Sigmoid colon (tissue), 7 donors: ENCODE measurements at places on chromosomes 3 and 15. TPM values are rescaled to one million over a fixed set of nuclear protein-coding genes. Genes with fewer than 3 reads are reported as not detected.

Gene C2CD4A
- not detected for total RNA-seq

Gene SOX2
- 7.1 TPM for total RNA-seq

DNA sequence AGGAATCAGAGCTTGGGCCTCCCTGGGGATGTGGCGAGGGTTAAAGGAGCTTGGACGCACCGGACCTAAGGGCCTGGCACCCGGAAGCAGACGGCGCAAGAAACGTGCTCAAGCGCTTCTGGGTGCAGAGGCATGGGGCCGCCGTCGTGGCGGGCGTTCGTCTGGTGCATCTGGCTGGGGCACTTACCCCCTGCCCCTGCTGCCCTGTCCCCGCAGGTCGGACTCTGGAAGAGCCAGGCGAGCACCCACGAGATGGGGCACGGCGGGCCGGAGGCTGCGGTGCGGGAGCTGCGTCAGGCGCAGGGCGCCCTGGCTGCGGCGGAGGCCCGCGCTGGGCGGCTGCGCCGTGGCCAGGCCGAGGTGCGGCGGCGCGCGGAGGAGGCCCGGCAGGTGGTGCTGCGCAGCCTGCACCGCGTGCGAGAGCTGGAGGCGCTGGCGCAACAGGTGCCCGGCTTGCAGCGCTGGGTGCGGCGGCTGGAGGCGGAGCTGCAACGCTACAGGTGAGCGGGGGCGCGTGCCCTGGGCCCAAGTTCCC, 2.5 kb downstream of the EFCC1 start:
- DNase-seq: no peak

Gene THUMPD3
- total RNA-seq: 20.5 TPM

DNA sequence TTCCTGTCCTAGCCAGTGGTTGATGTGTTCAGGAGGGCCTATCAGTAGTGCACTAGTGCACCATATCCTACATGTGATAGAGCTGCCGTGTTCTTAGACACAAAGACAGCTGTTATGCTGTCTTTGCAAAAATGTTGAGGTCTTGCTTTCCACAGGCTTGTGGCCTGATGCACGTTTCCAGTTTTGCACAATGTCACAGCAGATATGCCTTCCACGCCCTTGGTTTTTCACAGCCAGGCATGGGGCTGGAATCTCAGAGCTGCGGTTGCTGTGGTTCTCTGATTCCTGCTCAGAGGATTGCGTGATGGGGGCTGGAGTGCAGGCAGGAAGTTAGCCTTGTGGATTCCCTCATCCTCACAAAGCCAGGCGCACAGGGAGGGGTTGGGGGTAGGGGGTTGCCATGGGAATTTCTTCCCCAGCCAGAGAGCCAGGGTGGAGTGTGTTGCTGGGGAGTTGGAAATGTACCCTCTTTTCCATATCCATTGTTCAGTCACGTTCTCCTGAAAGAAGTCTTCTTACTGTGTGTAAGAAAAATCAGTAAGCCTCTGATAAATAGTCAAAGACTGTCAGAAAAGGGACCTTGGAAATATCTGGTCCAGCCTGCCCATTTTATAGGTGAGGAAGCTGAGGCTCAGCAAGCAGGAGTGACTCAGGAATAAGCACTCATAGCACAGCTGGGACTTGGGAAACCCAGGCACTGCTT, 79.4 kb downstream of the SMAD3 start:
- DNase-seq: peak; percentile 45

DNA sequence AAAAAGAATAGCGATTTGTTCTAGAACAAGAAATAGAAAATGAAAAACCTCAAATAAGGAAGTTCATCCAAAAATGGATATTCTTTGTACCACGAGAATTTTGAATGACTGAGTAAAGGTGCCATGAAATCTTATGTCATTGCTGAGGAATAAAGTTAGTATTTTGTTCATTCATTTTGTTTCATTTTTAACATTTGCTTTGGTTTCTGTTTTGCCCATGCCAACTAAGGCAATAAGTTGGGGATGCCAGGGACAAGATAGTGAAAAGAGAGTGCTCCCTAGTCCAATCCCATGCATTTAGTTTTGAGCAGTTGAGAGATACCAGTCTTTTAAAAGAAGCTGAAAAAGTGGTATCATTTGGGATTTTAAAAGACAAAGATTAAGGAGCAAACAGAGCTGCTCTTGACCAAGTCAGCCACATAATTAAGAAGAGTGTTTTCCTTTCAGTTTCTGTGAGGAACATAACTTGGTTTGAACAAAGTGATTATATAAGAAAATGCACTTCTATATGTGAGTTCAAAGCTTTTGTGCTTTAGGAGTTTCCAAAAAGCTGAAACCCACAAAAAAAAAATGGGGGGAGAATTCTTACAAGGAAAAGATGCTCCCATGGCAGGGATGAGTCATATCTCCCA, 201.4 kb downstream of the PLOD2 start:
- DNase-seq: no peak

Gene TJP1
- 92.7 TPM for total RNA-seq

Gene PLSCR2
- not detected for total RNA-seq

DNA sequence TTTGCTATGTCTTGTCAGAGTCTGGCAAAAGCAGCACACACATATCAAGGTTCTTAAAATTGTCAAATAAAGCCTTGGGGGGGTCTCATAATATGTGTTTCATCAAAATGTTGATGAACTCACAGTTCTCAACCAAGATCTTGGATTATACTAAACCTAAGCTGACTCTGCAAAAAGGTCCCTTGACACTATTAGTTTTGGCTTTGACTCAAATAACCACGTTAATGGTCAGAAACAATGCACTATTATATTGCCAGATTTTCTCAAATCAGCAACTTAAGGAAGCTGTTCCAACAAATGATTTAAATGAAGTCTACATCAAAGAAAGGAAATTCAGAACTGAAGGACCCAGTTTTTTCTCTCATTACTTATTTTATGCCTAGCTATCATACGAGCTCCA, 1063.9 kb downstream of the ROBO1 start:
- no peak for DNase-seq

Gene ECE2
- total RNA-seq: 0.49 TPM

- no peak for DNase-seq
These were observed 5.8 kb downstream of the RBMS3 start for GRCh38 chr3:29286478-29287240.

Gene TRAIP
- 1.5 TPM for total RNA-seq

Gene ITPKA
- total RNA-seq: 0.49 TPM
